Activated T-helper 1 cell treated with Interleukin-2 at 50 U/mL for 16 hours (primary cell): ENCODE measurements at places on chromosomes 11 and 22.
A peak's percentile ranks its signal among the peaks of the same experiment; 100 is the strongest.

- peak; percentile 16 for DNase-seq
These were observed 30.9 kb upstream of the PARVB start for GRCh38 chr22:43993072-43993760.

GRCh38 chr11:32162351-32162750 is 71.5 kb downstream of the RCN1 start:
- DNase-seq, result no peak

DNA sequence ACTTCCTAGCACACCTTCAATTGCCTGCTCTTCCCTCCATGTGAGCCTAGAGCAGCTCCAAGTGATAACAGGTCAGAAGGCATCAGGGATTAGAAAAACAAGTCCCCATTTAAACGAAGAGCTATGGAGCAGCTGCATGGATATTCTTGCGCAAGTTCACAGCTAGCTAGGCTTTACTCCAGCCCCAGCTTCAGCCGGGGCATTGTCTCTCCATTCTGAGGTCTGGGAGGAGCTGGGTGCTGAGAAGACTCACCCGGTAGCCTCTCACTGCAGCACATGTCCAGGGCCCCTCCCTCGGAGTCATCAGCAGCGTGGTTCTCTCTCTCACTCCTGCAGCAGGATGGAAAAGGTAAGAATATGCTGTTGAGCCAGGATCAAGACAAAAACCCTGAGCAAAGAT is 26.0 kb downstream of the PTPN5 start:
- no peak for DNase-seq

DNA sequence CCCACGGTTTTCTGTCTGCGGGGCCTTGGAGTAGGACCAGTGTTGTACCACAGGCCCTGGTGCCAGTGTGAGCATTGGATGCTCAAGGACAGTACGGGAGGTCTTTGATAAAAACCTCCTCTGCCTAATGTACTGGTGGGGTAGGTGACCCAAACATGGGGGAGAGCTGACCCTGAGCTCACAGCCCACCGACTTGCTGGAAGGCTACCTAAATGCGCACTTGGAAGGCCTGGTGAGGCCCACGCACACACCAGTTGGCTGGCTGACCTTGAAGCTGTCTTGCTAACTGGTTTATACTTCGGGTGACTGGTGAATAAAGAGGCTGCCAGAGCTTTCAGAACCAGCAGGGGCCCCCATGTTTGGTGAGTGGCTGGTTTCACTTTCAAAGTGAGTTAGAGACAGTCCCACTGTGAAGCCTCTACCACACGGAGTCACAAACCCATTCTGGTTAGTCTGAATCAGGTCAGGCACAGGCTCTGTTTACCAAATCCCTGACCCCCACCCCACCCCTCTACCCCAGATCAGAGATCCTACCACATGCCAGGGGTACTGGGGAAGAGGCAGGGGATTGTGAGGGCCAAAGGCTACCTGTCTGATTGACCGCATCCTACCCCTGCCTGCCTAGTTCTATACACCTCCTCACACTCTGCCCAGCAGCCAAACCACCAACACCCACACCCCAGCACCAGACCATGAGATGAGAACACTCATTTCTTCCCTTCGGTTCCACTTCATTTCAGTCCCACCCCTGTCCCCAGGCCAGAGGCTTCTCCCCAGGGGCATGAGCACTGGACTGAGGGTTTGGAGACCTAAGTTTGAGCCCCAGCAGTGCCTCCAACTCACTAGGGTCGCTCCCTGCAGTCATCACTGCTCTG is 12.7 kb upstream of the IL2RB start:
- DNase-seq, result peak; percentile 48

- no peak for DNase-seq
These were observed 115.6 kb downstream of the SGSM3 start for GRCh38 chr22:40485813-40486667.
